ENCODE measurements at places on chromosomes 12 and 14.
A peak's percentile ranks its signal among the peaks of the same experiment; 100 is the strongest.

GRCh38 chr14:81454572-81455218, 54.6 kb upstream of the STON2 start:
- no peak for DNase-seq

DNA sequence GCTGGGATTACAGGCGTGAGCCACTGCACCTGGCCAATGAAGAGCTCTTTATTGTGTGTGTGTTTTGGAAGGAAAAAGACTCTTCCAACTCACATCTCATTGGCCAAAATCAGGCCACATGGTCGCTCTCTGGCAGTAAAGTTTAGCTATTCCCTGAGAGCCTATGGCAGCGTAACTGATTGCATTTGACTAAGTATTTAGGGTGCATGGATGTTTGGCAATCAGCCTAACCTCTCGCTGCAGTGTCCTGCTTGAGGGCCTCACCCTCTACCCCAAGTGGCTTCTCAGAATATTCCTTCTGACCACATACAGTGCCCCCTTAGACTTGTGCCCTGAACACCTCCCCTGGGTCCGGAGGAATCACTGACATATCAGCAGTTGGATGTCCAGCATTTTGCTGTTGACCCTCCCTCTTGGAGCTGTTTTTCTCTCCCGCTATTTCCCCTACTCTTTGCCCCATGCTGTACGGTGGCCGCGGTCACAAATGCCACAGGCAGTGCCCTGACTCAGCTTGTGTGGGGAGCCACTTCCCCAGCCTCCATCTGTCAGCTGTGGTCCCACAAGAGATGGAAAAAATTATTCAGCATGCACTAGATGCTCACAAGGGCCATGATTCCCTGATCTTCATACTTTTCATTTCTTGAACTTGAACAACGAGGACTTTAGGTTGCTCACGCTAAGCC, 9.5 kb downstream of the PHETA1 start:
- no peak for DNase-seq

DNA sequence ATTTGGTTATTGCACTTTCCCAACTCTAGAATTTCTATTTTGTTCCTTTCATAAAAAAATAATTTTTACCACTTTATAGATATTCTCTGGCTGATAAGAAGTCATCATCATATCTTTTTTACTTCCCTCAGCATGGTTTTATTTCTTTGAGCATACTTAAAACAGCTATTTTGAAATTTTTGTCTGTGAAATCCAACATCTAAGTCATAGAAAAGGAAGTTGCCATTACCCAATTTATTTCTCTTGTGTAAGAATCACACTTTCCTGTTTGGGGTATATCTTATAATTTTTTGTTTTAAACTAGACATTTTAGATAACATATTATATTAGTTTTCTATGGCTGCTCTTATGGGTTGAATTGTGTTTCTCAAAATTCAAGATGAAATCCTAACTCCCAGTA, 400.2 kb upstream of the OR4E1 start:
- no peak for DNase-seq

DNA sequence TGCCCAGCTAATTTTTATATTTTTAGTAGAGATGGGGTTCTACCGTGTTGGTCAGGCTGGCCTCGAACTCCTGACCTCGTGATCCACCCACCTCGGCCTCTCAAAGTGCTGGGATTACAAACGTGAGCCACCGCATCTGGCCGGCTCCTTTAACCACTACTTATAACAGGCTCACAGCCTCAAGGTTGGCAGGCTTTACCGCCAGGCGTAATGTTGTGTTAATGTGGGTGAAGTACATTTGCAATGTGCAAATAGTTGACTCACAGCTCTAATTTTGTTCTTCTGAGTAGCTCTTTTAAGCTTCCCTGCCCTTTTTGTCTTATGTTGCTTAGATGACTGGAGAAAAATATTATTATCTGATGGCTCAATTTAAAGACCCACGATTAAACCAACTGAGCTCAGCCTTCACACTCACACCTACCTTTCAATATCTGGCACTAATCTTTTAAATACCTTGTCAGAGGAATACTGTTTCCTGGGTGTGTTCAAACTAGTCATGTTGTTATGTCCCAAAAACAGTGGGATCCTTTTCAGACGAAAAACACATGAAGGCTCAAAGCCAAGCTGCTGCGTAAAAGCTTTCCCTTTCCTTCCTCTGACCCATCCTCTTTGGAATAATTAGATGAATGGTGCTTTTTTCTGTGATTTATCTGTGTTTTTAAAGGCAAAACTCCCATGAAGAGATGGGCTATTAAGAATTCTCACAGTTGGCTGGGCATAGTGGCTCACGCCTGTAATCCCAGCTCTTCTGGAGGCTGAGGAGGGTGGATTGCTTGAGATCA, 57.2 kb upstream of the USP44 start:
- no peak for DNase-seq

DNA sequence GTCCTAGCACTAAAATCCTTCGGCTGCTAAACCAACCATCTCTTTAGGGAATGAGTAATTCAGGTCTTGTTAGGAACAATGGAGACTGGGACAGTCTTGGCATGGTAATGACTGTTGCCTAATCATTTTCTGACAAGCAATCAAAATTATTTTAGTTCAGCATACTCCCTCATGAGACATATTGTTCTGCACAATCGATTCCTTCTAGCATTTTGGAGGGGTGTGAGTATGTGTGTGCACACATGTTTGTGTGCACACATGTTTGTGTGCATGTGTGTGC, 2.1 kb upstream of the KRT1 start:
- DNase-seq: no peak

DNA sequence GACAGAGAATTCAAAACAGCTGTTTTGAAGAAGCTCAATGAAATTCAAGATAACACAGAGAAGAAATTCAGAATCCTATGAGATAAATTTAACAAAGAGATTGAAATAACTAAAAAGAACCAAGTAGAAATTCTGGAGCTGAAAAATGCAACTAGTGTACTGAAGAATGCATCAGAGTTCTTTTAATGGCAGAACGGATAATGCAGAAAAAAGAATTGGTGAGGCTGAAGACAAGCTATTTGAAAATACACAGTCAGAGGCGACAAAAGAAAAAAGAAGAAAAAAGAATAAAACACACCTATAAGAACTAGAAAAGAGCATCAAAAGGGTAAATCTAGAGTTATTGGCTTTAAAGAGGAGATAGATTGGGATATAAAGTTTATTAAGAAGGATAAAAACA, 103.3 kb downstream of the INSM2 start:
- DNase-seq: no peak

GRCh38 chr14:59771577-59771976, 99.0 kb downstream of the RTN1 start:
- DNase-seq: no peak

GRCh38 chr12:110367181-110367864, 36.2 kb downstream of the ANAPC7 start:
- no peak for DNase-seq

DNA sequence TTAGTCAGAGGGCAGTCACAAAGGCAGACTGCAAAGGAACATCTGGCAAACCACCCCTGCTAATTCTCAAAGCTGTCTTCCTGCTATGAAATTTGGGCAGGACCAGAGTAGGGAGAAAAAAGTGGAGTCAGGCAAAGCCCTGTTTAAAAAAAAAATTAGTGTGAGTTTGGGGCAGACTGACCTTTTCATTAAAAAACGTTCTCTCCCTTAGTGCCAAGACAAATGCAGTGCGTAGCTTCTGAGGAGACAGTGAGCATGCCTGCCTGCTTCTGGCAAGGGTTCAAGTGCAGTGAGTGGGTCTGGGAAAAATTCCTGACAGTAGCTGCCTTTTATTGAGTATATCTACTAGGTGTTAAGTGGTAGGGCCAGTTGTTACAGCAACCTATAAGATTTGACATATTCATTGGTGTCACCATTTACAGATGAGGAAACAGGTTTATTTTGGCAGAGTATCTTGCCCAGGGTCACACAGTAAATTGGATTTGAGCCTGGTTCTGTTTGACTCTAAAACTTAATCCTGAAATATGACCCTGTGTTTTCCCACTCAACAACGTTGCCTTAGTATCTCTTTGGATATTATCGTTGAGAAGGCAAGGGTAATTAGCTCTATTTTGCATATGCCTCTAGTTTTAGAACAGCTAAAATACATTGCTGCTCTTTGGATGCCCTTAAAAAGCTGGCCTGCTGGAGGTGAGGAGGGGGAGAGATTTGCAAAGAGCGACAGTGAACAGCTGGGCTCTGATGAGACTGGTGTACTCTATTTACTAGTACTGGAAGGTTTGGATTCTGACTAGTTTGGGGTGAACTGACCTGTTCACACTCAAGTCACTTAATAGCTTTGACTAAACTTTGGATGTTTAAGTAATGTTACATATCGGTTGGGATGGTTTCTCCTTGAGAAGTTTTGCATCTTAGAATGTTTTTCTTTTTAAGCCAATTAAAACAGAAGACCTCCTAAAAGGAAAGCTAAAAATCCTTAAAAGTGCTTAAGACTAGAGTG, 72.8 kb downstream of the PAPOLA start:
- peak; percentile 81 for DNase-seq

DNA sequence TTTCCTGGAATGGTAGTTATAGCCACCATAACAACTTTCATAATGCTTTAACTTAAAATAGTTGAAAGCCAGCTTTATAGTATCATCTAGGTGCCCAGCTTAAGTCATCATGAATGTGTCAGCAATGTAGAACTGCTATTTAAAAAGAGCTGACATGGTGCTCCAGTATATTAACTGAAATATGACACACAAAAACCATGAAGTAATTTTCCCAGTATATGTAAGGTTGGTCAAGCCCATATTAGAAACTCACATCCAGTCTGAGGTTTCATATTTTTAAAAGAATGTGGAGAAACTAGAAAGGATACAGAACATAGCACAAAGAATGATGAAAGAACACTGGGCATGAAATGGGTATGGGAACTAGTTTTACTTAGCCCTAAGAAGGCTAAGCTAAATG, 121.3 kb upstream of the KRAS start:
- no peak for DNase-seq

DNA sequence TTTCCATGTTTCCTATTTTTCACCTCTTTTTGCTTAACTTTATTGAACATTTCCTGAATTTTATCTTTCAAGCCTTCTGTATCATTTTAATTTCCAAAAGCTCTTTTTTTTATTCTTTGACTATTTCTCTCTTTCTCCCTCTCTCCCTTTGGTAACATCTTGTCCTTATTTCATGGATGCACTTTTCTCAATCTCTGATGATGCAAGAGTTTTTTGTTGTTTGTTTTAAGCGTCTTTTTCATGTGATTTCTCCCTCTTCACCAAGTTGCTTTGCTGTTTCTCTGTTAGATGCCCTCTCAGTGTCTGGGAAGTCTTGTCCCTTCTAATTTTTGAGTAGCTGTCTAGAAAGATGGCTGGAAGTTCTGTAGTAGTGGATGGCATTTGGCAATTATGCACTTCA, 62.6 kb downstream of the ANO6 start:
- no peak for DNase-seq

DNA sequence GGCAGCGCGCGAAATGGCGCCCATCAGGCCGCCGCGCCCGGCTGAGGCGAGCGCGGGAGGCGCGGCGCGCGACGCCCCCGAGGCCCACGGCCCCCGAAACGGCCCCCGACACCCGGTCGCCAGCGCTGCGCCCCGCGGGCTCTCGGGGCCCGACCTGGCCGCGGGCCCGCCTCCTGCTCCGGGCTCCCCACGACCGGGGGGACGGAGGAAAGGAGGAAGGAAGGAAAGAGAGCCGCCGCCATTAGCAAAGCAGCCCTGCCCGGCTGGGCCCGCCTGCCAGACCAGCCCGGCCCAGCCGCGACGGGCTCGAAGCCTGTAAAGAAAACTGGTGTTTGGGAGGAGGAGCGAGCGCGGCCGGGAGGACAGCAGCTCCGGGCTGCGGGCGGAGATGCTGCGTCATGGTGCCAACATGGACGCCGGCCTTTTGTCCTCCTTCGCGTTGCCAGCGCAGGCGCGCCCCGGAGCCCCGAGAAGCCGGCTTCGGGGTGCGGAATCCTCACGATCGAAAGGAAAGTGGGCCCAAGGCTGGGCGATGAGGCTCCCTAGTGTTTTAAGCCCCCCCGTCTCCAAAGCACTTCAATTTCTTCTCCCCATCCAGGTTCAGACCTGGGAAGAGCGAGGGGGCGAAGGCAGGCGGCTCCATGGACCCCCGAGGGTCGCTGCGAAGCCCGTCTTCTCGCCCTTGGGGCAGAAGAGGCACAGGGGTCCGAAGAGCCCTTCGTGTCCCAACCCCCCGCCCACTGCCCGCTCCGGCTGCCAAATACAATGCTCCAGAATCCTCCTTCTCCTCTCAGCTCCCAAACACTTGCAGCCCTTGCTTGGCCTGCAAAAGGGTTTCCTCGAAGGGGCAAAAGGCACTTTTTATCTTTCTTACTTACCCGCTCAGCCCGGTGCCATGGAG, 2.9 kb upstream of the SETD1B start:
- DNase-seq: peak; percentile 90

GRCh38 chr14:30624132-30624423, 2.0 kb downstream of the SCFD1 start:
- DNase-seq: no peak

DNA sequence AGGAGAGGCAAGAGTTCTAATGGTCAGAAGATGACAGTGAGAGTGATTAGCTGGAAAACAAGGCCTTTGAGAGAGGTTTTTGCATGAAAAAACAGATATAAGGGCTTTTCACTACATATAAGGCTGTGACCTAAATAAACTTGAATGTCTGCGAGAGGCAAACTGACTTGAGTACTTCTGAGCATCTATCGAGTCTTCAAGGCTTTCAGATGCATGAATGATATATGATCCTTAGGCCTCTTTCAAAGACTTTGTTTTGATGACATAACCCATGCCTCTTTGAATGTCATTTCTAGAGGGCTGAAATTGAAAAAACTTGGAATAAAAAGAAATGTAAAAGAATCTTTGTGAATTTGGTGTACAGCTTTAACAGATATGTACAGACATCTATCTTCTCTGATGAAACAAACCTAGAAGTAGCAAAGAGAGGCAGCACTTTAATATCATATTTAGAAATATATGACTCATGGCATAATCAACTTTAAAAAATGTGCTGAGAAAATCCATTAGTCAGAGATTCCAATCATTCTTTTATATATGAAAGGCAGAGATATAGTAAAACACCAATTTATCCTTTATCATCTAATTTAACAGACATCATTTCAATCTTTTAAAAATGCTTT, 72.6 kb downstream of the PPM1H start:
- DNase-seq: no peak

- no peak for DNase-seq
Observed at GRCh38 chr12:124975276-124975675, 13.7 kb downstream of the DHX37 start.

GRCh38 chr12:1500095-1500801, 94.1 kb downstream of the FBXL14 start:
- DNase-seq: no peak

- DNase-seq: no peak
Observed at GRCh38 chr12:90020014-90020413, 311.4 kb upstream of the ATP2B1 start.

- no peak for DNase-seq
Observed at GRCh38 chr12:130219929-130220705, 57.9 kb downstream of the FZD10 start.

DNA sequence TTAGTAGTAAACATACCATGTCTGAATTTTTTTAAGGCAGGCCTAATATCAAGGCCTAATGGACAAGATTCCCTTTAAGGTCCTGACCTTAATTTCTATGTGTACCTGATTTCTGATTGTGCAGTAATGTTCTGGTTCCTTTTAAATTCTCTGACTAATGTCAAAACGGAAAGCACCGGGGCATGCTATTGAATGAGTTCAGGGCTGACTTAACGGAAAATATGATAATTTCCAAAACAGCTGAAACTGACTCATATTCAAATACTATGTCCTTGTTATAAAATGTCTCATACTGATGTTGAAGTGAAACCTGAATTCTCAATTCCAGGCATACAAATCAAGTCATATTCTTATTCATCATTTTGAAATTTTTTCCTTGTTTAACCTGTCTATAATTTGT, 6.7 kb downstream of the TAS2R43 start:
- no peak for DNase-seq

All from T47D (cell line).